ENCODE measurements at places on chromosomes 2 and 18.

DNA sequence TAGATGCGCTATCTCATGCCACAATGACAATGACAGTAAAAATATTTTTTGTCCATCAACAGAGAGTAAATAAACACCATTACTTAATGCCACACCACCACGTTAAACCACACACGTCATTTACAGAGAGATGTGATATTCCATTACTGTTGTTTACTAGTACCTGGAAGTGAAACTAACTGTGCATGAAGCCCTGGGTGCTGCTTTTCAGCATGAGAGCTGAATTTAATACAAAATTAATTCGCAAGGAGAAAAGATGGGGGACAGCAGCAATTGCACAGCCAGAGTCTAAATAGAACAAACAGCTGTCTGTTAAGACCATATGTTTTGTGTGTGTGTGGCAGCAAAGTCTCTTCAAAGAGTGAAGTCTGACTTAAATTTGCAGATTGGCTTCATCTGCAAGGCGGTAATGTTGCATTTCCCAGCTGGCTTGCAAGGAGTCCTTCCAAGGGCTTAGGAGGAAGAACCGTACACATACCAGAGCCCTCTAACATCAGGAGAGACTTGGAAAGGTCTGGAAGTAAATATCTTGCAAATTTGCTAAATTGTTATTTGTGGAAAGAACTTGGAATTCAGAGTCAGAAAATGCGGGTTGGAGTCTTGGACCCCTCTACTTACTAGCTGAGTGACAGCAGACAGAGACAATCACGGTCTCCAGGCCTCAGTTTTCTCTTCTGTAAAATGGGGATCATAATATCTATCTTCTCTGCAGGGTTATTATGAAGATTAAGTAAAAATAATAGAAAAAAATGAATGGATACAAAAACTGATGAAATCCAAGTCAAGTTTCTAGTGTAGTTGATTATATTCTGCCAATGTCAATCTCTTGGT lies 127.6 kb downstream of the ALPK2 start:
- DNase-seq = no peak

DNA sequence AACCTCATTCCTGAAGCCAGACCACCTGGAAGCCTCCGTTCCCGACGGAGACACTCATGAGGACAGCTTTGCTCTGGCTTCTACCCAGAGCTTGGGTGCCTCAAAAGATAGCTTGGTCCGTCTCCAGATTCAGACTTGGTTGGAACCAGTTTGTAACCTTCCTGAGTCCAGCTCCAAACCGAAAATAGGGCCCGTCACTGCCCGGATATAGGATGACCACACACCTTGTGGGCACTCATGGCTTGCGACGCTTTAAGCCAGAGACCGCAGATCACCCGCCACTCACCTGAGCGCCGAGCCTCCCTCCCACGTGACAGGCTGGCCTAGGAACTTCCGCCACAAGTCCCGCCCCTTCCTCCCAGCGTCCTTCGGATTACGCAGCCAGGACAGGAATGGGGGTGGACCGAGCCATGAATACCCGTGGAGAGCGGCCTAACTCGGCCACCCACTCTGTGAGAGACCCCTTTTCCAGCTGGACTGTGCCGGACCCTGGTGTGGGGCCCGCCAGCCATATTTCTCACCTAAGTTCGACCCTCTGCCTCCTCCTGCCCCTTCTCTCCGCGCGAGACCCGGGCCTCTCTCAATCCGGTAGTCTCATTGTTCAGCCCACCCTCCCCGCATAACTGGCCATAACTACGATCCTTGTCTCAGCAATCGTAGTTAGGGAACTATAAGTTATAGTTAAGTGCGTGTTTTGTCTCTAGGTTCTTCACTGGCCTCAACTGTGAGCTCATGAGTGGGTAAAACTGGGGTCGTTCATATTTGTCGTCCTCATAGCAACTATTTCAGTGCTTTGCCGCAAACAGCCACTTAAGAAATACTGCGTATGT lies at the start of gene MPV17:
TSS of gene MPV17 (minus strand) at position 332 of the 830 bp plus-strand sequence. CDS start 580 bp downstream, outside the sequence.
- DNase-seq = peak; percentile 69

DNA sequence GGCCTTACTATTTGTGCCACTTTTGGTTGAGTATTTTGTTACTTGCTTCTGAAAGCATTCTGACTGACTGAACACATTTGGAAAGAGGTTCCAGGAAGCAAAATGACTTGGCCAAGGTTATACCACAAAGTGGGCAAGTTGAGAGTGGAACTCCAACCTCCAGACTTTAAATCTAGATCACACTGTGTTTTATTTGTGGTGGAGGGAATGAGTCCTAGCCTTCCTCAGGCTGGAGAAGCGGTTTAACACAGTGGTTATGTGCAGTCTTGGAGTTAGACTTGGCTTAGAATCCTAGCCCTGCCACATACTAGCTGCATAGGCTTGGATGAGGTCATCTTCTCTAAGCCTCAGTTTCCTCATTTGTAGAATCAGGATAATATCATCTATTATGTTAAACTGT lies 33.4 kb downstream of the PLEKHM3 start:
- no peak for DNase-seq

DNA sequence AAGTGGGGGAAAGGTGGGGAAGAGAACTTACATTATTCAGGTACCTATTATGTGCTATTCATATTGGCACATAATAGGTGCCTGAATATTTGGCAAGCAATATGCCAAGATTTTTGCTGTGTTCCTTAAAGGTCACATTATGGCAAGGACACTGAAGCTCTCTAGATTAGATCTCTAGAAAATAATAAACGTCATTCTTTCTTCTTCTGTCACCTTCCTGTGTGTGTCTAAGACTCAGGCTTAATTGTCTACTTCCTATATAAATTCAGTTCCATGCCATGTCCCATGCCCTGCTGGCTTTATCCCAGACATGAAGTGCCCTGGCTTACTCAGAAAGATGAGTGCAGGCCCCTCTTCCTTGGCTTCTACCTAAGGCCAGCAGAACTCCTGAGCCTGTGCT lies 191.1 kb upstream of the CTAGE1 start:
- DNase-seq = no peak

GRCh38 chr2:70553334-70553583 lies 367 bp downstream of the TGFA start:
- DNase-seq = peak; percentile 42

GRCh38 chr18:49524349-49524748 lies 37.3 kb upstream of the C18orf32 start:
- DNase-seq = no peak

- no peak for DNase-seq
Observed at GRCh38 chr18:26893996-26894395, 28.5 kb upstream of the AQP4 start.

GRCh38 chr2:164808776-164809175 lies 32.8 kb downstream of the COBLL1 start:
- no peak for DNase-seq
